ENCODE measurements at places on chromosomes 4 and X.

GRCh38 chrX:23317799-23318724, 16.6 kb upstream of the PTCHD1 start:
- DNase-seq, result no peak

DNA sequence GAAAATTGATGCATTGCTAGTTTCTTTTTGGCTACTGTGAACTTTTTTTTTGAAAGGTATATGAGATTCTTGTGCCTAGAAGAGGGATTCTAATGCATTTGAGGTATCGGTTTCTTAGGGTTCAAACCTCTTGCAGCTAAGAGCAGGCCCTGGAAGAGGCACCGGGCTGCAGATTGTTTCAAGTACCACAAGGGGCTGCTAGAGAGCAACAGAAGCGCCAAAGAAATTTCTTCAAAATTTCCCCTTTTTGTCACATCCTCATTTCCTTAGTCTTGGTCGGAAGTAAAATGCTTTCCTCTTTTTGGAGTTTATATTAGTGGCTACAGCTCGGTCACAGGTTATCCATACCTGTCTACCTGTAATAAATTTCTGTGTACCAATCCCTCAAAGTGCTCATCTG, 89.8 kb downstream of the PDGFRA start:
- peak; percentile 27 for DNase-seq

DNA sequence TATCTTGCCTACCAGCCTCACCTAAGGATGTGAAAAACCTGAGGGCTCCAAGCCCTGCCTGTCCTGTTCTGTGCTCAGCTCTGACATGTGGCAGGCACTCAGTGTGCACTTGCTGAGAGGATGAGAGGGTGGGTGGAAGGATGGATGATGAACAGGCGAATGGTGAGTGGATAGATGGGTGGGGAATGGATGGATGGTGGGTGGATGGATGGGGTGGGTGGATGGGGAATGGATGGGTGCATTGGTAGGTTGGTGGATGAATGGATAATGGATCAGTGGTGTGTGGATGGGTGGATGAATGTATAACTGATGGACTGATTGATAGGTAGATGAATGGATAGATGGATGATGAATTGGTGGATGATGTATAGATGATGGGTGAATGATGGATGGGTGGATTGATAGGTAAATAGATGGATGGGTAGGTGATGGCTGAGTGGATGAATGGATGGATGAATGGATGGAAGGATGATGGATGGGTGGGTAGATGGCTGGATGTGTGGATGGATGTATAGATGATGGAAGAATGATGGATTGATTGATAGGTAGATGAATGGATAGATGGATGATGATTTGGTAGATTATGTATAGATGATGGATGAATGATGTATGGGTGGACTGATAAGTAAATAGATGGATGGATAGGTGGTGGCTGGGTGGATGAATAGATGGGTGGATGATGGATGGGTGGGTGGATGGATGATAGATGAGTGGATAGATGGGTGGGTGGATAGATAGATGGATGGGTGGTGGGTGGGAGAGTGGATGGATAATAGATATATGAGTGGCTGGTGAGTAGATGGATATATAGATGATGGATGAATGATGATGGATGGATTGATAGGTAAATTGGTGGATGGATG, 69.3 kb upstream of the NKX1-1 start:
- no peak for DNase-seq

- DNase-seq, result no peak
Observed at GRCh38 chr4:111985426-111985825, 159.8 kb upstream of the FAM241A start.

- DNase-seq, result no peak
Observed at GRCh38 chr4:8272472-8273428, 3.2 kb downstream of the HTRA3 start.

DNA sequence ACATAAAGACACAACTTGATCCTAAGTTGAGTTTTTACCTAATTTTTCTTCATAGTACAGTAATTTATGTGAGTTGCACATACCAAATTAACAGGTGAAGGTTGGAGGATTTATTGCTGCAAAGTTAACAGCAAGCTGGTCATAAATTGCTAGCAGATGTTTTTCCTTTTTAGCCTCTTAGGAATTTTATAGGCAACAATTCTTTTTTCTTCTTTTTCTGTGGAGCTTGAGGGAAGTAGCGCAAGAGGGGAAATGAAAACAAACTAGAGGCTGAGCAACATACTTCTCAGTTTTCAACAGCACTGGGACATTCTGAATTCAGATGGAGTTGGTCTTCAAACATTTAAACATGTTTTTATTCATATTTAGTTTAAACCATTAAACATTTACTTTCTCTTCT, 63.7 kb upstream of the TLR2 start:
- DNase-seq, result no peak

GRCh38 chrX:153405426-153405825, 4.3 kb upstream of the PNMA6E start:
- no peak for DNase-seq

GRCh38 chr4:121183361-121183760, 19.2 kb upstream of the TNIP3 start:
- DNase-seq, result no peak

DNA sequence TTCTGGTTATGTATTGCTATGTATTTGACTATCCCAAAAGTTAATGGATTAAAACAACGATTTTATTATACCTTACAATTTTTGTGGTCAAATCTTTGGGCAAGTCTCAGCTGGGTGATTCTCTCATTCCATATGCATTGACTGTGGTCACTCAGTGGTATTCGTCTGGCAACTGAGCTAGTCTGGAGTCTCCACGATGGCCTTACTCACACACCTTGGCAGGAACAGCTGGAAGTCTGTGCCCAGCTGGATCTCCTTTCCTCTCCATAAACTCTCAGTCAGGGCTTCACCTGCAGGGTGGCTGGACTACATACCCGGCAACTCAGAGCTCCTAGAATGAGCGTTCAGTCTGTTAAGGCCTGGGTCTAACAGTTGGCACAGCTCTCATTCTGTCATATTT, 141.1 kb upstream of the WDFY3 start:
- DNase-seq, result no peak

GRCh38 chrX:124737771-124738170, 391.4 kb downstream of the SH2D1A start:
- no peak for DNase-seq

DNA sequence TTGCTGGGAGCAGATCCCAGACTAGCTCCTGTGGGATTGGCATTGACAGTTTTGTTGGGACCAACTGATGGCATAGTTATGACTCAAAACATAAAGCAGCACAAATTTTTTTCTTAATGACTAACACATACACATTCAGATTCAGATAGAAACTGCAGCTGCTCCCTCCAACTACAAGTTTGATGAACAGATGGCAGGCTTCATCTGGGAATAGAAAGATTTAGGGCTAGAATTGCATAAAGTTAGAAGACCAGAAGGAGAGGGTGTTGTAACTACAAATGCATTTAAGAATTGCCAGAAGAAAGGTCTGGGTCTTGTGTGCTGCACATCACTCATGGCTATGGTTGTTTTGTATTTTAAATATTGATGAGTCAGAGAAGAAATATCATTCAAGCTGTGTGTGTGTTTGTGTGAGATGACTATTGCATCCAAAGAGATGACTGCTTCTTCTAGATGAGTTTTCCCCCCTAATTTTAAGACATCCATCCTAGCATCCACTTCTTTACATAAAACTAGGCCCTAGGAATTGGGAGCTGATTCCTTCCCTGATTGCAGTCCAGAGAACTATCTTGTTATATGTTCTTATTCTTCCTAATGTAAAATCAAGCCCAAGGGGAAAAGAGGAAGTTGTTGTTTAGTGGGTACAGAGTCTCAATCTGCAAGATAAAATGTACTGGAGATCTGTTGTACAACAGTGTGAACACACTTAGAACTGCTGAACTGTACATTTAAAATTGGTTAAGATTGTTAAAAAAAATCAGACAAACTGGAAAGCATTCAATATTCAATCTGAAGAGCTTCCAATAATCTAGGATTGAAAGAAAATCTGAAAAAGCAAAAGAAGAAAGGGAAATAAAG, 175.1 kb downstream of the PARM1 start:
- DNase-seq, result no peak

GRCh38 chr4:95066050-95066449, 308.3 kb downstream of the BMPR1B start:
- DNase-seq, result no peak

- DNase-seq, result no peak
Observed at GRCh38 chrX:50115973-50116372, 84.8 kb downstream of the AKAP4 start.

GRCh38 chrX:140701480-140701879, 8.1 kb upstream of the LINC00632 start:
- DNase-seq, result no peak

DNA sequence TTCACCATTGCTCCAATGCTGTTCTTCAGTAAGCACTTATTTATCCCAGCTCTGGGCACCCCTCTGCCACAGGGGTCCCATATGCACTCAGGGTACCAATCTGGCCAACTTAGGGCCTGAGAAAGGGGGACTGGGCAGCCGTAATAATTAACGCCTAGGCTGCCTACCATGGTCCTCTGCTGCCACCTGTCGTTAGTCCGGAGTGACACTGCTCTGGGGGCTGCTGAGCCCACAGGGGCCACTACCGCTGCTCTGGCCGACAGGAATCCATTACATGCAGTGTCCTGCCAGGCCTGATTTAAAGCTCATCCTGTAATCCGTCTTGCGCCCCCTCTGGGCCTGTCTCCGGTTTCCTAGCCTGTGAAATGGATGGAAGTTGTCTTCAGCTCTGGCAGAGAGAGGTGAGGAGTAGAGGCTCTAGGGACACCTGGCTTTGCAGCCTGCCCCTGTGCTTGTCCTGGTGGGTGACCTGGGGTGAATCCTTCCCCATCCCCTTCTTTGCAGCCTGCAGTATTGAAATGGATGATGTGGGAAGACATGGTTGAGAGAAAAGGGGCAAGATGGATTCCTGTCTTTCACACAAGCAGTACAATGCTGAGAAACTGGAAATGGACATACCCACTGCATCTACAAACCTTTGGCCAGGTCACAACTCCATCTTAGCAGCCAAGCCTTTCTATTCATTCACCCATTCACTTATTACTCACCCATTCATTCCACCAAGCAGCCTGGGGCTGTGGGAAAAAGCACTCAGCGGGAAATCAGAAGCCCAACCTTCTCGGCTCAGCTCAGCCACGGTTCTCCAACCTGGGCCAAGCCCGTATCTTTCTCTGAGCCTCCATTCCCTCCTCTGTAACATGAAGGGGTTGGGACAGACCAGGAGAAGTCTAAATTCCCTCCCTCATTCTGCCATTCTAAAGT, 116.3 kb upstream of the NALF2 start:
- DNase-seq, result peak; percentile 61

- DNase-seq, result no peak
Observed at GRCh38 chrX:6777238-6778002, 242.5 kb upstream of the VCX3A start.

DNA sequence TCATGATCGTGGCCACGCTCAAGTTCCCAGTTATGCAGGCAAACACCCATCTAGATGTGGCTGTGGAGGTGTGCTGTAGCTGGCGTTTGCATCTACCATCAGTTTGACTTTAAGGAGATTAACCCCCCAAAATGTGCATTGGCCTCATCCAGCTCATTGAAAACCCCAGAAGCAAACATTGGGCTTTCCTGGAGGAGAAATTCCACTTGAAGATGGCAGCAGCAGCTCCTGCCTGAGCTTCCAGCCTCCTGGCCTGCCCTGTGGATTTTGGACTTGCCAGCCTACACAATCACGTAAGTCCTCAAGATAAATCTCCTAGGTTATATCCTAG, 30.2 kb upstream of the SLC25A6 start:
- no peak for DNase-seq

DNA sequence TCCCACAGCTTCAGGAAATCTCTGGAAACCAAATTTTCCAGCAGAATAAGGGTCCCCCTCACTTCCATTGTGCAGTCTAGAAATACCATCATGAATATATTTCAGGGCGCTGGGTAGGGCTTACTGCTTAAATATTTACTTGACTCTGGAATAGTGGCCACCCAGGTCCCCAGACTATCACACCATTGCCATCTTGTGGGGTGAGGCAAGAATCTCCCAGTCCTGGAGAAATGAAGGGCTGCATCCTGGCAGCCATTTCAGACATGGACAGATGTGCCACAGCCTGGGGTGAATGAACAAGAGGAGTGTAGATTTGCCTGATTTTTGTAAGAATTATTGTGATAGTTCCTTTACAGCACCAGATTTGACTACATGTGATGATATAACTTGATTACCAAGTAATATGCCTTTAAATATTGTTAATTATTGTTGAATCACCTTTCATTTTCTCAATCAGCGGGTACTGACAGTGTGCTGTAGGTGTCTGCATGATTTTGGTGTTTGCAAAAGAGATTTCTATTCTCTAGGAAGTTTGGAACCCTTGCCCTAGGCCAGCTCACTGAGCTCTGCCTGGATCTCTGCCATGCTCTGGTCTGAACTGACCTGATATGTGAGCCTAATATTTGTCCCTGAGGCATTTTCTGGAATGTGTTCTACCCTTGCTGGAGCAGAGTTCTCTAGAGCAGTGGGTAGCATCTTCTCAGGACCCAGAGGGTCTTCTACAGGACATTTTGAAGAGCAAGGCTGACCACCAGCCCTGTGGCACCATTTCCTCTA, 183.4 kb downstream of the KIT start:
- no peak for DNase-seq

DNA sequence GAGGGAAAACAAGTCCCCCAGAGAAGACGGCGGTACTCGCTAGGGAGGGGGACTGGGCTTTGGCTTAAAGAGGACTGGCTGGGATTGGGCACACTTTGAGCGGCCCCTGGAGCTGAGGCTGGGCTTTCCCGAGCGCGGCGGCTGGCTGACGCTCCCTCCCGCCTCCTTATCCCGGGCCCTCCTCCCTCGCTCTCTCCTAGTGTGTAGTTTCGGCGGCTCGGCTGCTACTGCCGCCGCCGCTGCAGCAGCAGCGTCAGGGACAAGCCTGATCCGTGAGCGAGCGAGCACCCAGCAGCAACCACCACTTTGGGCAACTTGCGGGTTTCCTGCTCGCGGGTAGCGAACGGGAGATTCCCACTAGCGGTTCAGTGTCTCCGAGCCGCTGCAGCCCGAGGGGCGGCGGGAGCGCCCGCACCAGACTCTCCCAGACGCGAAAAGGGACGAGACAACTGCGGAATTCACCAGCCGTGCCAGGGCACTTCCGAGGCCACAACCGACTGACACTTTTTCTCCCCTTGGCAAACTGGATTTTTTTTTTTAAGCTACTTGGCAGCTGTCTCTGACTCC, 632 bp upstream of the PCDH7 start:
- DNase-seq, result no peak

DNA sequence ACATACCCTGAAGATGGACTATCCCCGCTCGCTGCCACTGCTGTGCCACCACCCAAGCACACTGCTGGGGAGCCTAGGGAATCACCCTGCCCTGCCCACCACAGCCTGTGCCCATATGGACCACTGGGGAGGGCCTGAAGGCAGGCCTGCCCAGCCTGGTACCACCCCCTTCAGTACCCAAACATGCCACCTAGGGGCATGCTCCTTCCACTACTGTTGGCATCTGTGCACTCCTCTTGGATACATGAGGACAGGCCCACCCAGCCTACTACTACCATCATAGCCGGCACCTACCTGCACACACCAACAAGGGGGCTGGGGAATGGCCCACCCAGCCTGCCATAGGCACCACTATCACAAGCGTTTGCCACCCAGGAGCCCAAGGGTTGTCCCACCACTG, 30.1 kb upstream of the PRDX4 start:
- DNase-seq, result no peak

GRCh38 chrX:153864101-153864500, 21.9 kb downstream of the L1CAM start:
- no peak for DNase-seq
